HEK293T (cell line): ENCODE measurements at places on chromosomes 5 and 9.

GRCh38 chr5:16937503-16938161, 1.5 kb upstream of the MYO10 start:
- DNase-seq = no peak

DNA sequence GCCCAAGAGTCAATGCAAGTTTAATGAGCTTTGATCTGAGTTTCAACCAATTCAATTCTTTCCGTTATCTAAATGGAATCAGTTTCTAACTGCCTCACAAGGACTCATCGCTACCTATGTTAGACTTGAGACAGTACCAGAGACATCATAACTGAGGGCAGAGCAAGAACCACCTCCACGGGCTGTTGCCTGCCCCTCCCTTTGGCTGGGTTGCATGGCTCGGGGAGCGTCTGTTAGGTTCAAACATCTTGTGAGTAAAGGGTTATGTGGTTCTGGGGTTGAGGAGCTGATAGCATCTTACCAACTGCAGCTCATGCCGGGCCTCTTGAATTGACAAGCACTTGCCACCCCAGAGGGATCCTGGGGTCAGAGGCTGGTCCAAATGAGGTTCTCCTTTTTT, 457.9 kb downstream of the ENC1 start:
- DNase-seq = no peak

DNA sequence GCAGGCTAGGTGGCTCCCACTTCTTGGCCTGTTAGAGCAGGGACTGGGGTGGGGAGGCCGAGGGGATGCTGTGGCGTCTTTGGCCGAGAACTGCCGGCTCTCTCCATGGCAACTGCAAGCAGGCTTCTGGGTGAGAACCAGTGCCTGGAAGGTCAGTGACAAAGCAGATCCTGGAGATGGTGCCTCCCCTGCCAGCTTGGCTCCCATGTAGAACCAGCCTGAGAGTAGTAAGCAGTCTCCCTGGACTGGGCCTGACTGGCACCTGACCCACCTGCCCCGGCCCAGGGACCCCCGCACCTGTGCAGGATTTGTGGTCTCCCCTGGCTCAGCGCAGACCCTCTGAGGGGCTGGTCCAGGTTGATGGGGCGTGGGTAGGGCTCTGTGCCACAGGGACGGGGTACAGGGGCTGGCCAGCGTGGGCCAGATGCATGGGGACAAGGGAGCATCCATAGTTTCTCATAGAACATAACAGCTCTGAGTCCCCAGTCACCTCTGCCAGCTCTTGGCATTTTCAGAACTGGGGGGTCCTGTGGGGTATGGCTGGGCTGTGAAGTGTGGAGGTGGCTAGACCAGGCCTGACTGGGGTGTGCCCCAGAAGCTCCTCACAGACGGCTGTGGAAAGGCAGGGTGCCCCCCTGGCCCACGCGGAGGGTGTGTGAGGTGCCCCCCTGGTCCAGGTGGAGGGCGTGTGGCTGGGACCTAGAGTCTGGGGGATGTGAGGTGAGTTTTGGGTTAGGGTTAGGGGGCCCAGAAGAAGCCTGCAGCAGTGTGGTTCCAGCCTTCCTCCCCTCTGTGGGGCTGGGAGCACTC, 22.2 kb downstream of the CACNA1B start:
- DNase-seq = no peak

GRCh38 chr5:151288180-151288579, 15.4 kb downstream of the SLC36A3 start:
- peak; percentile 15 for DNase-seq

DNA sequence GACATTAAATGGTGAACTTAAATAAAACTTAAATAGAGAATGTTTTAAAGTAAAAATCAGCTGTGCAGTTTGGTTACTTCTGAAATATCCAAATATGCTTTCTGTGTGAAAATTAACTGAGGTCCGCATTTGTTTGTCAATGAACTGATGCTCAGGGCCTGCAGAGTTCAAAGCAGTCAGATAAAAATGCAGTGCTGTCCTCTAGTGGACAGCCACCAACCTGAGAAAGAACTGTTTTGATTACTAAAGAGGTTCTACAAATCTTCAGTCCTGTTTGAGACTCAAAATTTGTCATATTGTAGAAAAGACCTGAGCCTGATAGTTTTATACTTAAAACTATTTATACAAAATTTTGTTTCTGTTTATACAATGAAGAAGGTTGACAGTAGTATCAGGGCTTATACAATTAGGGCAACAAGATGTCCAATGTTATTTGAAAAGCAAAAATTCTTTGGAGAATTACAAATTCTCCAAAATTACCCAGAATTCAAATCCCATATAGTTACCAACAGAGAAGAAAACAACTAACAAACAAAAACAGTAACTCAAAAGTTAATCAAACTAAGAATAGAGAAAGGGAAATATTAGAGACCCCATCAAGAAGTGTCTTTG, 232.3 kb upstream of the TBCA start:
- DNase-seq = peak; percentile 54

DNA sequence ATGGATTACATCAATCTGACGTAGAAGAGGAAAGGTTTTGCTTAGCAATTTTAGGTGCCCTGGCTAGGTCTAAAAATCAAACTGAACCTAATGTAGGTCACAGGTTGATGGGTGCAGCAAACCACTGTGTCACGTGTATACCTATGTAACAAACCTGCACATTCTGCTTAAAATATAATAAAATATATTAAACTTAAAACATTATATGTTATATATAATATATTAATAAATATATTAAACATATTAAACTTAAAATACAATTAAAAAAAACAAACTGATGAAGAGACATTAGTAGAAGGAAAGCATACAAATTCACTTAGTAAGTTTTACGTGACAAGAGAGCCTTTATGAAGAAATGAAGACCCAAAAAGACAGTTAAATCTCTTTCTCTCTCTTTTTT, 51.7 kb upstream of the FBXL17 start:
- DNase-seq = no peak

DNA sequence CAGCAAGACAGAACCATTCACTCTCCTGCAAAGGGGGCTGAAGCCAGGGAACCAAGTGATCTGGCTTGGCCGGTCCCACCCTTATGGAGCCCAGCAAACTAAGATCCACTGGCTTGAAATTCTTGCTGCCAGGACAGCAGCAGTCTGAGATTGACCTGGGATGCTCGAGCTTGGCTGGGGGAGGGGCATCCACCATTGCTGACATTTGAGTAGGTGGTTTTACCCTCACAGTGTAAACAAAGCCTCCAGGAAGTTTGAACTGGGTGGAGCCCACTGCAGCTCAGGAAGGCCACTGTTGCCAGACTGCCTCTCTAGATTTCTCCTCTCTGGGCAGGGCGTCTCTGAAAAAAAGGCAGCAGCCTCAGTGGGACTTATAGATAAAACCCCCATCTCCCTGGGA, 60.5 kb downstream of the TNFSF8 start:
- DNase-seq = no peak

GRCh38 chr5:171400169-171400568, 12.5 kb downstream of the NPM1 start:
- DNase-seq = no peak

DNA sequence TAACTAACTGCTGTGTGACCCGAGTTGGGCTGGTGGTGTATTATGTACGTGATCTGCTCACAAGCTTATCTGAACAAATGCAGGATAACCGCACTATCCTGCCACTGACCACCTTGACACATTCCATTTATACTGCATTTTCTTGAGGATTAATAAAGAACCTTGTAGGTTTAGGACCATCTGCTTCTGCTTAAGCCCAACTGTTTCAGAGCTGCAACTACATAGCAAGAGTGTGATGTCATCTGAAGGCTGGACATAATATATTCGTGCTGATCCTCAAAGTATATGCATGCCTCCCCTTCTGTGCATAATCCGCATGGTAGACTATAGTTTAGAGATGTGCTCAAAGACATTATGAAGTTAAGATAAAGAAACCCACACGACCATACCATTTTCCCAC, 435.9 kb downstream of the BNC2 start:
- DNase-seq = no peak

DNA sequence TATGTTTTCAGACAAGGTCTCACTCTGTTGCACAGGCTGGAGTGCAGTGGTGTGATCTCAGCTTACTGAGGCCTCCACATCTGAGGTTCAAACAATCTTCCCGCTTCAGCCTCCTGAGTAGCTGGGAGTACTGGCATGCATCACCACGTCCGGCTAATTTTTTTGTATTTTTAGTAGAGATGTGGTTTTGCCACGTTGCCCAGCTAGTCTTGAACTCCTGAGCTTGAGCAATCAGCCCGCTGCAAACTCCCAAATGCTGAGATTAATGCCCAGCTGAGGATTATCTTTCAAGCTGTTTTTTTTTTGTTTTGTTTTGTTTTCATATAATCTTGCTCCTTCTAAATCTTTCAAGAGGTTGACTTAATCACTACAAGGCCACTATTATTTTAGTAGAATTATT, 47.3 kb upstream of the SLC28A3 start:
- DNase-seq = no peak

DNA sequence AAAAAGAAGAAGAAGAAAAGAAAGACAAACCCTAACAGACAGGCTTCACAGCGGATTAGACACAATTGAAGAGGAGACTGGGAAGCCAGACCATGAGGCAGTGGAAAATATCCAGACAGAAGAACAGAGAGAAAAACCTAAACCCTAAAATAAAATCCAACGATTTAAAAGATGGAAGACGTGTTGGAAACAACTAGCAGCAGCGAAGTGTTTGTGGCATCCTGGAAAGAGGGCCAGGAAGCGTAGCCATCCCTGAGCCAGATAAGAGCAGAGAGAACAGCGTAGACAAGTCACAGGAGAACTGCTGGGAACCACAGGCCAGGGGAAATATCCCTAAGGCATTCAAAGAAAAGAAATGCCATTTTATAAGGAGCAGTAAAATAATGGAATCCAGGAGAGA, 39.7 kb upstream of the NKD2 start:
- no peak for DNase-seq

DNA sequence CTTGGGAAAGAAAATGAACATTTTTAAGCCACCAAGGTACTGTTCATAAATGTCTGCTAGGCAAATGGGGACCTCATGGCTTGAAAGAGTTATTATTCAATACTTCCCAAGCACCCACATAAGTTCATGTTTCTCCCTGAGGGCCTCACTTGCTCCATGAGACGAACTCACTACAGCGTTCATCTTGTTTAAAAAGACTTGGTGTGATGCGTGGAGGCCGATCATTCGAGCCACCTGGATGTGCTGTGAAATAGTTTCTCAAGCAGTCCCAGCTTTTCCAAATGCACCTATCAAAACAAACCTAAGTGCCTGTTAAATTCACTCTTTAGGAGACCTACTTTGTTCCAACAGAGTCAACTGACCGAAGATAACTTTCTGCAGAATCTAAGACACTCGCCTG, 103.2 kb downstream of the LHFPL2 start:
- no peak for DNase-seq

- DNase-seq = no peak
Observed at GRCh38 chr5:44983006-44983405, 174.3 kb downstream of the MRPS30 start.

DNA sequence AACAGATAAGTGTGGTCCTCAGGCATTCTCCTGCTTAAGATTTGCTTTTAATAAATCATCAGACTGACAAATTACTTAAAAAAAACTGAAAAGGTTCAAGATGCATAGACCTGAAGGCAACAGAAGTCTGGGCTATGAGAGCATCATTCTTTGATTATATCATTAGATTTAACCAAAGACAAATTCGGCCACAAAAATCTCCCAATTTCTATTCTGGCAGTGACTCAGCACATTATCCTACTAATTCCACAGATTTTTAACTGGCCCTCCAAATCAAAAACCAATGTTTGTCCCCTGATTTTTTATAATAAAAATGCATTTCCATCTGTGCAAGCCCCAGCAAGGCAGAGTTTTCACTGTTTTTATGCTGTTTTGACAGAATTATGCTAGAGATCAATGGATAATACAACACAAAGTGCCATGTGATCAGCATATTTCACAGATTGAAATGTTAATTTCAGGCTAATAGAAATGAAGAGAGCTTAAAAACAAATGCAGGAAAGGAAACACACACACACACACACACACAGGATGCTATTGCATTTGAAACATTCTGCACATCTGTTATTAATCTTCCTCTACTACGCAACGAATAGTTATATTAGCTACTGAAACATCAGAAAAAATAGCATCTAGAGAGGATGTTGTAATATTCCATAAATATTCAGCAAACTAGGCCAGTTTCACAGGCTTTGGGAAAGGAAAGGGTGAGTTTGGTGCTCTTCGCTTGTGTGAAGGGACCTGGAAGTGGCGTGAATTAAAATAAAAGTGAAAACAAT, 177.6 kb upstream of the ST8SIA4 start:
- DNase-seq = no peak

GRCh38 chr9:38370176-38370575, 22.3 kb upstream of the ALDH1B1 start:
- no peak for DNase-seq

GRCh38 chr5:87410931-87411330, 1.8 kb downstream of the CCNH start:
- no peak for DNase-seq

GRCh38 chr5:77921094-77921768, 145.1 kb upstream of the TBCA start:
- DNase-seq = no peak

DNA sequence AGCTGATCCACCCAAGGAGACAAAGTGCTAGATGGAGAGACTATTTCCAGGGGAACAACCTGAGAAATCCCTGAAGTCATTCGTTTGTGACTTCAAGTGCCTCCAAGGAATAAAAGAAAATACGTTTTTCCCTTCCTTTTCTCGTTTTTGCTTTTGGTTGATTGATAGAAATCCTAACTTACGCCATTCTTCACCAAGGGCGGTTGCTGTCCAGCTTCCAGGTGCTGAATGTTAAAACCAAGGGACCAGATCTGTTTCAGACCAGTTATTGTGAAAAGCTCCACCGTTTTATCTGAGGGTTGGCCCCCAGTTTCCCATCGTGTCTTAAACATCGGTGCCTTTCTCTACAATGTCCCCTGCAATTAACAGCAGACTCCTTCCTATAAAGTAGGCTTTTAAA, 600.7 kb upstream of the SGCD start:
- no peak for DNase-seq

DNA sequence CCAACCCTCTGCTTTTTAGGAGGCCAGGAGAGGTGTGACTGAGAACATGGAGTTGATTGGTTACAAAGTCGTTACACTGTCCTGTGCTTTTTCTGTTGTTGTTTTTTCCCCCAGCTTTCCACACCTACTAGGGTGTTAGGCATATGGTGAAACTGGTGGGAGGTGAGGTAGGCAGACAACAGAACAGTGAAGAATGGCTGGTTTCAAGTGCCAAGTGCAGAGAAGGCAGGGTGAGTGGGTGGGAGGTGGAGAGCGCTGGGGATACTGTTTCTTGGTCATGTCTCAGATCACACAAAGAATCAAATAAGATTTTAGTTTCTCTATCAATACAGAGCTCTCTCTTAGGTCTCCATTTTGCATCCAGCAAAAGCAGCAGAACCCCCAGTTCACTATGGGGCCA, 2.2 kb upstream of the SPTAN1 start:
- DNase-seq = no peak

DNA sequence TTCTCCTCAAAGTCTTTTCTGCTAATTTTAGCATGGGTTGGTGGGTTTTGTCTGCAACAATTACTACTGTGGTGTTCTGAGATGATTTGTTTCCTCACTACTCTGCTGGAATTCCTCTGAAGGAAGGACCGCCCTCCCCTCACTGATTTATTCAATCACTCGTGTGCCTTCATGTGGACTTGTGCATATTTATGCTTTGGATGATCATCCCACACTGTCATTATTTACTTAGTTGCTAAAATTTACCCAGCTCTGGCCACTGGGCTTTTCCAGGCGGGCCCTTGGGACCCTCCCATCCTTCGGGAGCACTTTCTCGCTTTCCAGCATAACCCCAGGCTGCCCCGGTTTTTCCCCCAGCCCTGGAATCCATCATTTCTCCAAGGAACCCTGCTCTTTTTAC, 41.7 kb upstream of the NKD2 start:
- DNase-seq = no peak
